Sciatic nerve (tissue), 2 donors: ENCODE measurements at places on chromosomes 6 and 20.
A peak's percentile ranks its signal among the peaks of the same experiment; 100 is the strongest.

- no peak for DNase-seq
Observed at GRCh38 chr6:146803601-146804000, 204.8 kb downstream of the ADGB start.

- no peak for DNase-seq
Observed at GRCh38 chr6:88922775-88923548, 40.5 kb downstream of the RNGTT start.

GRCh38 chr6:163797296-163797845 lies 382.9 kb downstream of the QKI start:
- DNase-seq: no peak

- no peak for DNase-seq
Observed at GRCh38 chr6:108942556-108943492, 94.6 kb downstream of the ARMC2 start.

GRCh38 chr6:129686941-129687627 lies 22.9 kb downstream of the ARHGAP18 start:
- no peak for DNase-seq

GRCh38 chr6:156977527-156978291 lies 200.5 kb downstream of the ARID1B start:
- DNase-seq: no peak

GRCh38 chr6:31587791-31588777 lies 2.0 kb downstream of the LST1 start:
- DNase-seq: no peak

DNA sequence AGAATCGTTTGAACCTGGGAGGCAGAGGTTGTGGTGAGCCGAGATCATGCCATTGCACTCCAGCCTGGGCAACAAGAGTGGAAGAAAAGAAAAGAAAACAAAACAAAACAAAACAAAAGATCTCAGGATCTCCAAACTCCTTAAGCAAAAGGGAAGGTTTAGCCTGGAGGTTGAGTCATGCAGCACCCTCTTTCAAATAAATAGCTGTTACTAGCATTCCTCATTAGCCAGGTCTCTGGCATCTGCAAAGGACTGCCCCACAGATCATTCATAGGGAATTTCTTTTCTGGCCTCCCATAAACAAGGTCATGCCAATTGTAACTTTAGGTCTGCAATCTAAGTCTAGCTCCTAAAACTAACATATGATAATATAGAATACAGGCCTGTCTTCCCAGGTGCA lies 37.2 kb downstream of the EDN1 start:
- no peak for DNase-seq

- DNase-seq: no peak
Observed at GRCh38 chr20:57214948-57215347, 51.5 kb downstream of the BMP7 start.

- no peak for DNase-seq
Observed at GRCh38 chr6:87146363-87146762, 9.0 kb upstream of the ZNF292 start.

DNA sequence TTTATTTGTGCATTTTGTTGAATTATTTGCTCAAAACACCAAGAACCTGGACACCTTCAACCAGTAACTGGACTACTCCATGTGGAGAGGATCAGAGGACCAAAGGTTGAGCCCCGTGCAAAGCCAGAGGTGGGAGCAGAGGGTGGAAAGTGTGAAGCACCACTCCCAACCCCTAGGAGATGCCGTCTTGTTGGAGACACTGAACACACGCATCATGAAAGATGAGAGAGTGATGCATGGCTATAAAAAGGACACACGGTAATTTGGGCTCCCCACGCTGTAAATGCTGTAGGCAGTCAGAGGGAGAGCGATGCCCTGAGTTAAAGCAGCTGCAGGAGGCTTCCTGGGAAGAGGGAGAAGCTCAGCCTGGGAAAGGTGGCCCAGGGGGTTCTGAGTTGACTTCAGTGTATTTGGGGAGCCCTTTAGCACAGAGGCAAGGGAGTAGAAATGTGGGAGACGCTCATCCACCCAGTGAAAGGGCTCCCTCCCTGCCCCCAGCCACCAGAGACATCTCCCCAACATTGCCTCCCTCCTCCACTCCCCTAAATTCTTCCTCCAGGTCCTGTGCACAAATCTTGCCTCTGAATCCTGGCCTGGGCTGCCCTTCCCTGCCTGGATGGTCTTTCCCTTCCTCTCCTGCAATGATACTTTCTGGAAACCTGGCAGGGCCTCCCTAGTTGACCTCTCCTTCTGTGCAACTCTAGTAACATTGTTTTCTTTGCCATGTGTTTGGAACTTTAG lies 55.8 kb upstream of the IYD start:
- DNase-seq: no peak

GRCh38 chr6:50657513-50657912 lies 55.8 kb upstream of the TFAP2D start:
- DNase-seq: no peak

- no peak for DNase-seq
Observed at GRCh38 chr6:7895125-7895423, 15.5 kb downstream of the TXNDC5 start.

GRCh38 chr6:43706788-43707187 lies 19.2 kb upstream of the MRPS18A start:
- DNase-seq: no peak

DNA sequence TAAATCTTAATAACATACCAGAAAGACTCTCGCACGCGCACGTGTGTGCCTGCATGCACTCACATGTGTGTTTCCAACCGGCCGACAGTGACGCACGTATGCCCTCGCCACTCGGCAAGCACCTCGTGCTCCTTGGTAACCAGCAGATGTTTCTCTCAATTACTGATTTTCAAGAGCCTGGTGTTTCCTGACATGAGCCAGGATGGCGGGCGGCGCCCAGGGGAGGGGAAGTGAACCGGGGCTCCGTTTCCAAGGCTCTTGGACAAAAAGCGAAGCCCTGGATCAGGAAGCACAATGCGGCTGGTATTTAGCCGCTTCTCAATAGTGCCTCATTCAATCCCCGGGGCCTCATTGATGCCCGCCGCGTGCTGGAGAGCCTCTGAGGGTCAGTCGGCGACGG lies 37.7 kb downstream of the PMEPA1 start:
- no peak for DNase-seq

DNA sequence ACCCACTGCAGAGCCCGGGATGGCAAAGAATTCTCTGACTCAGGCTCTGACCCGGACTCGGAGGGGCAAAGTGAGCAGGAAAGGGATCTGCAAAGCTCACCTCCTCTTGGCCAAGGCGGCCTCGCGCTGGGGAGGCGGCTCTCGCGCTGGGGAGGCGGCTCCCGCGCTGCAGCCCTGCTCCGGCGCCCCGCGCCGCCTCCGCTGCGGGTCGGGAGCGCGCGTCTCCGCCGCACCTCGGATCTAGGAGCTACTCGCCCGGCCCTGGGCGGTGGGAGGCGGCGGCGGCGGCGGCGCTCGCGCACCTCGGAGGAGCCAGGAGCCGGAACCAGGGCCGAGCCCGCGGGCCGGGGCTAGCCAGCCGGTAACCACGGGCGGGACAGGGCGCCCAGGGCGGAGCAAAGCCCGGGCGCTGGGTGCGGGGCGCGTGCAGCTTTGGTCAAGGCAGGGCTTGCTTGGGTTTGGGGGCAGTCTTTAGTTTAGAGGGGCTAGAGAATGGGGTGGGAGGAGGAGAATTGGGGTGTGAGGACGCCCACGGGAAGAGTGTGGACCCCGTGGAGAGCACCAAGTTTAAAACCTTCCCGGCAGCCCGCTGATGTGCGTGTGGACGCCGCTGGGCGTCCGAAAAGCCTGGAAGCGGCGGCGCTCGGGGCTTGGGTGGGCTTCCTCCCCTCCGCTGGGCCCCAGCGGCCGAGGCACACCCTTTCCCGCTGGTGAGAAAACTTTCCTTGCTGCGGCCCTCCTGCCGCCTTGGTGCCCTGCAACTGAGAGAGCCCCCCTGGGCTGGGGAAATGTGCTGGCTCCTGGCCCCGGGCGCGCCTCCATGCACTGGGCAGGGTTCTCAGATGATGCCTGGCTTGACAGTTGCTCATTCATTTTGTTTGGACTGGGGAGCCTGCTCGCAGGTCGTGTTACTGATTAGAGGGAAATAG lies at the start of gene MRAP2:
Gene MRAP2 (plus strand): TSS at position 250 of the 929 bp plus-strand sequence. CDS start 21,547 bp downstream, outside the sequence.
- DNase-seq: peak; percentile 59

GRCh38 chr6:156840606-156841005 lies 63.4 kb downstream of the ARID1B start:
- no peak for DNase-seq

DNA sequence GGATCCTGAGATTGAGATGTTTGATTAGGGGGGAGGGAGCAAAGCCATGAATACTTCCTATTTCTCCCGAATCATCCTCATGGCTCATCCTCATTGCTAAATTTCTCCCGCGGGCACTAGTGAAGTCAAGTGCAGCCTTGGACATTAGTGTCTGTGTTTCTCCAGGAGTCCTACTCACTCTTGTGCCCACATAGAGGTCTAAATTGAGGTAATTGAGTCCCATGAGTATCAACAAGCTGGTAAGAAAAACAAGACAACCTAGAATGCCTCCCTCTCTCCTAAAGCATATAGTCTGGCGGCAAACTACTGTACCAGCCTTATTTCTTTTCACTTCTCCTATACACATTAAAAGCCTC lies 420 bp downstream of the CENPQ start:
- DNase-seq: no peak

DNA sequence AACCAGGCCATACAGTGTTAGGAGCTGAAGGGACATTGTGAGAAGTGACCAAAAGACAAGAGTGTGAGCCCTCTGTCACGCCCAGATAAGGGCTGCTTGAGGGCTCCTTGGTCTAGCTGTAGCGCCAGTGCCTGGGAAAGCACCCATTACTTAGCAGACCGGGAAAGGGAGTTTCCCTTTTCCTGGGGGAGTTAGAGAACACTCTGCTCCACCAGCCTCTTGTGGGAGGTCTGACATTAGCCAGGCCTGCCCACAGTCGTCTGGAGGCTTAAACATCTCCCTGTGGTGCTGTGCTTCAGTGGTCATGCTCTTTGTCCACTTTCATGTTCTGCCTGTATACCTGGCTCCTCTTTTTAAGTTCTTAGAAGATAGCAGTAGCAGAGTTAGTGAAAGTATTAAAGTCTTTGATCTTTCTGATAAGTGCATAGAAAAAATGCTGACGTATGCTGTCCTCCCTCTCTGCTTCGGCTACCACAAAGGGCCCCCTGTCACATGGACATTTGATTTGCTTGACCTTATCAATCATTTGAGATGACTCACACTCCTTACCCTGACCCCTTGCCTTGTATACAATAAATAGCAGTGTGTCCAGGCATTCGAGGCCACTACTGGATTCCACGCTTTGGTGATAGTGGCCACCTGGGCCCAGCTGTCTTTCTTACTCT lies 201.5 kb upstream of the ECI2 start:
- no peak for DNase-seq

DNA sequence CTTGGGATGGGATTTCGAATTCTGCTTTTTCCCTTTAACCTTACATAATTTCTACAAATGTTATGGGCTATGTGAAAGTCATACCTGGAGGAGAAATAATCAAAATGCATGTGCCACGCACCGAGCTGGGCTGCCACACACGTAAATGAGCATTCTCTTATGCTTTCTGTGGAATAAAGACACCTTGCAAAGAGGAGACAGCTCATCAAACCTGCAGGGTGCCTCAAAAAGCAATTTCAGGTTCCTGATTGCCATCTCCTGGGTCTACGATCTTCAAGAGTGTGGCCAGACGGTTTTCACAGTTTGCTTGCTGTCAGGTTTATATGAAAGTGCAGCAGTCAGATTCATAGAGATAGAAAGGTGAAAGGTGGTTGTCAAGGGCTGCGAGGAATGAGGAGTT lies 36.6 kb downstream of the DUSP22 start:
- peak; percentile 53 for DNase-seq

DNA sequence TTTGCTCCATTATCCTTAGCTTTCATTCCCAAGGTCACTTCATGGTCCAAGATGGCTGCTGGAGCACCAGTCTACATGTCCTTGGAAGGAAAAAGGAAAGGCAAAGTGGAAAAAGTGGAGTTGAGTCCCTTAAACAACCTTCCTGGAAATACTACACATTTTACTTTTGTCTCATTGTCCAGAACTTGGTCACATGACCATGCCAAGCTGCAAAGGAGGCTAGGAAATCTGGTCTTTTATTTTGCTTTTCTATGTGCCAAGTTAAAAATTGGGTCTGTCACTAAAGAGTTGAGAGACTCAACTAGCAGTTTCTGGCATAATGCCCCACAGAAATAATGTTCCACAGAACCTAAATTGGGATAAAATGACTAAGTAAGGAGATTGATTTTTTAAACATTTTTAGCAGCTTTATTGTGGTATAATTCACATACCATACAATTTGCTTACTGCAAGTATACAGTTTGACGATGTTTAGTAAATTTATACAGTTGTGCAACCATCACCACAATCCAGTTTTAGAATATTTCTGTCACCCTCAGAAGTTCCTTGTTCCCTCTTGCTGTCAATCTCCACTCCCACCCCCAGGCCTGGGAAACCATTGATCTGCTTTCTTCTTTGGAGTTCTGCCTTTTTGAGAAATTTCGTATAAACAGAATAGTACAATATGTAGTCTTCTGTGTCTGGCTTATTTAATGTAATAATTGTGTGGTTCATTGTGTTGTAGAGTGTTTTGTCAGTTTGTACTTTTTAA lies 5.6 kb upstream of the CHD6 start:
- DNase-seq: no peak

GRCh38 chr20:40414843-40415615 lies 274.0 kb downstream of the MAFB start:
- DNase-seq: no peak

- no peak for DNase-seq
Observed at GRCh38 chr20:33789109-33789857, 21.9 kb upstream of the CHMP4B start.

GRCh38 chr20:41057999-41058673 lies 29.5 kb downstream of the TOP1 start:
- DNase-seq: no peak

- peak; percentile 69 for DNase-seq
Observed at GRCh38 chr20:40563296-40563950, 125.6 kb downstream of the MAFB start.

GRCh38 chr6:43909474-43910148 lies 139.6 kb downstream of the VEGFA start:
- DNase-seq: no peak

- no peak for DNase-seq
Observed at GRCh38 chr20:1449370-1449769, 17.3 kb downstream of the NSFL1C start.

- peak; percentile 68 for DNase-seq
Observed at GRCh38 chr6:53066077-53066417, 843 bp downstream of the FBXO9 start.

GRCh38 chr20:56422076-56422823 lies 10.2 kb downstream of the CASS4 start:
- DNase-seq: no peak

- no peak for DNase-seq
Observed at GRCh38 chr6:114007516-114007915, 36.6 kb upstream of the HDAC2 start.

GRCh38 chr6:113439866-113440265 lies 417.3 kb upstream of the MARCKS start:
- DNase-seq: no peak
